ENCODE measurements at places on chromosomes 2 and 18.

DNA sequence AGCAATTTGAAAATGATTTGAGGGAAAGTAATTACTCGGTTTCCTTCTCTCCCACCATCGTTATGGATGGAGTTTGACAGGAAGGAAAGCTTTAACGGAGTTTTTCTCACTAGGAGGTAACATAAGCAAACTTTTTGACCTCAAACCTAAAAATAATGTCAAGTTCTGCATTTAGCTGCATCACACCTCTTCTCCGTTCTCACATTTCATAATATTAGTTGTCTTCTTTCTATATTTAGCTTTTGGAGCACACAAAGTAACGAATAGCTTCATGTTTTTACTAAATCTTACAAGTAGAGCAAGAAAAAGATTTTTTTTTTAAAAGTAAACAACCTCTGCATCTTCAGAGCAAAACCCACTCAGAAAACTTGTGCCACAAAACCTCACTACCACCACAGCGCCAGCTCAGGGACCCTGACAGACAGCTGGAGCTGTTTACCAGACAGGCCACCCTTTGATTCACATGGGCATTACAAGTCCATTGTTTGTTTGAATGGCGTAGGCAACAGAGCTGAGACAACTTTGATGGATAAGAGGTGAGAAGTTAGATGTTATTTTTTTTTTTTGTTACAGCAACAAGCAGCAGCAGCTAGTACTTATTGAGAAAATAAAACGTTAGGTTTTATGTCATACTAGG lies 21.9 kb upstream of the ICOS start:
- DNase-seq = no peak

- no peak for DNase-seq
Observed at GRCh38 chr2:68352651-68353391, 12.3 kb upstream of the PLEK start.

- DNase-seq = no peak
Observed at GRCh38 chr2:98087447-98088020, 567 bp downstream of the VWA3B start.

- DNase-seq = no peak
Observed at GRCh38 chr2:234273887-234274584, 222.8 kb downstream of the ARL4C start.
